Heart right ventricle (tissue), 16 donors: ENCODE measurements at places on chromosomes 5 and 9. TPM values are rescaled to one million over a fixed set of nuclear protein-coding genes. Genes with fewer than 3 reads are reported as not detected.

- no peak for DNase-seq
These were observed 243.3 kb upstream of the VLDLR start for GRCh38 chr9:2378266-2378665.

GRCh38 chr5:169258372-169259000 lies 42.5 kb downstream of the SLIT3 start:
- DNase-seq, result no peak

TENT4A gene
- total RNA-seq, result 13.5 TPM

DNA sequence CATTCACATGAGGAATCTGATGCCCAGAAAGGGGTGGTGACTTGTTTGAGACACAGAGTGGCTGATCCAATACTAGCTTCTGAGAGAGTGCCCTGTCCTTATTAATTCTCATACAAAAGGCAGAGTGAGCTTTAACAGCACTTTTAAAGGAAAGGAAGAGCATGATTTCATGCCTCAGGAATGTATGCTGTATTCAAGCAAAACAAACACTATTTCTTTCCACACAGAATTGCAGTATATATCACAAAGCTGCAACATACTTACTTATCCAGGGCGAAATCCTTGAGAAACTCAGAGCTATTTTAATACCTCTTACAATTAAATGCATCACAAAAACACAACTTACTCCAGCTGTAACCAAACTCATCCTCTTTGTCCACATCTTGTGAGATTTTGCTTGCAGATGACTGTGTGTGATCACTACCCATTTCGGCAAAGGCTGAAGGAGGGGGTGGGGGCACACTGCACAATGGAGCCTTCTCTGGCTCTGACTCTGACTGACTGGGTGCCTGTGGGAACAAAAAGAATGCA lies 139.8 kb downstream of the MPDZ start:
- no peak for DNase-seq

- peak; percentile 50 for DNase-seq
These were observed 13.7 kb downstream of the IER5L start for GRCh38 chr9:129164246-129164930.

GRCh38 chr5:134462761-134463160 lies 51.1 kb upstream of the CDKN2AIPNL start:
- DNase-seq, result no peak

GRCh38 chr9:133106511-133107244 lies 14.4 kb downstream of the RALGDS start:
- DNase-seq, result no peak

DNA sequence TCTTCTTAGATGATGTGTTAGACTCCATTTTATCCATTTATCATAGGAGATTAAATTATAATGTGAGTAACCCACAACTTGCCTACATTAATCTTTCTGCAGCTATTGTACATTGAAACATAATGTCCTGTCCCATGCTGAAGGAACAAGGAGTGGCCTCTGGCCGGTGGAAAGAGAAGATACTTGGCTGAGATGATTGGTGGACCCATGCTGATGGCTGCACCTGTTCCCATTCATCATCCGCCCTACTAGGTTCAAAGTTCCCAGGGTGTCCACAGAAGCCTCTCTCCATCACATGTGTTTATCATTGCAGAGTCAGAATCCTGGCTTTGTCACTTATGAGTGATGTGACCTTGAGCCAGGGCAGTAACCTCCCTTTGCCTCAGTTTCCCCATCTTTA lies 24.7 kb downstream of the FBXL7 start:
- no peak for DNase-seq

- no peak for DNase-seq
These were observed 97.3 kb upstream of the DAP start for GRCh38 chr5:10858307-10858706.
